GM12865 (cell line): ENCODE measurements at places on chromosomes 2 and 18.

DNA sequence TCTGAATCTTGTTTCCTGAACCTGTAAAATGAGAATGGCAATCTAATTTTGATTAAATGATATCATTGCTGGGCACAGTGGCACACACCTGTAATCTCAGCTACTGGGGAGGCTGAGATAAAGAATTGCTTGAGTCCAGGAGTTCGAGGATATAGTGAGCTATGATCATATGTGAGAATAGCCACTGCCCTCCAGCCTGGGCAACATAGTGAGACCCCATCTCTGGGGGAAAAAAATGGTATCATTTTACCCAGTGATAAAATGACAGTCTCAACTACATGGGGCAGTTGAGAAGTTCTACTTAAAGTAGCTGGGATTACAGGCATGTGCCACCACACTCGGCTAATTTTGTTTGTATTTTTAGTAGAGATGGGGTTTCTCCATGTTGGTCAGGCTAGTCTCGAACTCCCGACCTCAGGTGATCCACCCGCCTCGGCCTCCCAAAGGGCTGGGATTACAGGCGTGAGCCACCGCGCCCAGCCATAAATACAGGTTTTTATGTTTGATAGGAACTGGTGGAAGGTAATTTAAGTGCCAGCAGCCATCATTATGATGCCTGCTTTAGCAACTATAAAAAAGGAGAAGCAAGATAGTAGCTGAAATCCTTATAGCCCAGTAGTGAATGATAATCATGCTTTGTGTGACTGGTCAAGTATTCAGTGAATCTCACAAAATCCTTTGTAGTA is 17.0 kb downstream of the BZW1 start:
- DNase-seq: no peak

DNA sequence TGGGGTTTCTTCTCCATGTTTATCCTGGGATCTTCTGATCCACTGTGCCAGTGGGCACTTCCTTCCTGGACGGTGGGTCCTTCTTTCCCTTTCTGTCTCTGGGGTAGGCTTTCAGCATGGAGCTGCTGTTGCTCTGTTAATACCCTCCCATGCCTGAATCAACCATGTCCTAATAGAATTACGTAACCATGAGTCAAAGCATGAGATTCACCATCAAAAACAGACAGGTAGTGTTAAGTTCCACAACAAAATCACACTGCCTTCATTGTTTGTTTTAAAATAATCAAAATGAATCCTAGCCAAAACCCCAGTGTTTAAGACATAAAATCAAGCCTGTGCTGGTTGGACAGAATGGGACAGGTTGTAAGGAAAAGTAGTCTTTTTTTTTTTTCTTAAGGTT is 37.5 kb downstream of the GNAL start:
- no peak for DNase-seq

DNA sequence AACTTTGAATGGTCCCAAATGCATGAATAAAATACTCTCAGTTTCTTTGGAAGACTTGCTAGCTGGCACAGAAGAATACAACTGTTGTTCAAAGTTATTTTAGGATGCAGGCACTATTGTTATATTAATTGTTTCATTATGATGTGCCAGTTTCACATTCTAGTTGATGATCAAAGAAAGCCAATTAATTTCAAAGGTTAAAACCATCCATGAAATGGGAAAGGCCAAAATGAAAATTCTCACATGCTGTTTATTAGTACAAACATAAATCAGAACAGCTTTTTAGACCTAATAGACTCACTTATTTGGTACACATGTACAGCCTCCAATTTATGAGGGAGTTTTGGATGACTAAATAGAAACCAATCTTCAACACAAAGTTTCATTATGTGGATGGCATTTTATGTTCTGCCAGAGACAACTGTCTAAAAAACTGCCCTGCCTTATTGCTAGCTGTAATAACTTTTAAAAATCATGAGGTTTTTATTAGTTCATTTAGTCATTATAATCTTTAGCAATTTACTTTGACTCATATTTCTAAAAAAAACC is 42.2 kb downstream of the RFTN2 start:
- DNase-seq: peak; percentile 7

GRCh38 chr2:58638256-58638805 is 397.2 kb upstream of the FANCL start:
- DNase-seq: no peak

DNA sequence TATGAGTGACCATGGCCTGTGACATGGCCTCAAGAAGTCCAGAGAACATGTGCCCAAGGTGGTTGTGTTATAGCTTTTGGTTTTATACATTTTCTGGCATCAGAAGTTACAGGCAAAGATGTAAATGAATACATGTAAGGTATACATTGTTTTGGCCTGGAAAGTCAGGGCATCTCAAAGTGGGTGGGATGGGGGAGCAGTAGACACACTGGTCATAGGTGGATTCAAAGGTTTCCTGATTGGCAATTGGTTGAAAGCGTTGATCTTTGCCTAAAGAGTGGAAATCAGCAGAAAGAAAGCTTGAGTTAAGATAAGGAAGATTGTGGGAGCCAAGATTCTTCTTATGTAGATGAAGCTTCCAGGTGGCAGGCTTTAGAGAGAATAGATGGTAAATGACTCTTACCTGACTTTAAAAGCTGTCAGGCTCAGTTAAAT is 62.1 kb upstream of the DYNAP start:
- DNase-seq: no peak

- DNase-seq: no peak
These were observed 570 bp upstream of the ECEL1 start for GRCh38 chr2:232488097-232488711.

DNA sequence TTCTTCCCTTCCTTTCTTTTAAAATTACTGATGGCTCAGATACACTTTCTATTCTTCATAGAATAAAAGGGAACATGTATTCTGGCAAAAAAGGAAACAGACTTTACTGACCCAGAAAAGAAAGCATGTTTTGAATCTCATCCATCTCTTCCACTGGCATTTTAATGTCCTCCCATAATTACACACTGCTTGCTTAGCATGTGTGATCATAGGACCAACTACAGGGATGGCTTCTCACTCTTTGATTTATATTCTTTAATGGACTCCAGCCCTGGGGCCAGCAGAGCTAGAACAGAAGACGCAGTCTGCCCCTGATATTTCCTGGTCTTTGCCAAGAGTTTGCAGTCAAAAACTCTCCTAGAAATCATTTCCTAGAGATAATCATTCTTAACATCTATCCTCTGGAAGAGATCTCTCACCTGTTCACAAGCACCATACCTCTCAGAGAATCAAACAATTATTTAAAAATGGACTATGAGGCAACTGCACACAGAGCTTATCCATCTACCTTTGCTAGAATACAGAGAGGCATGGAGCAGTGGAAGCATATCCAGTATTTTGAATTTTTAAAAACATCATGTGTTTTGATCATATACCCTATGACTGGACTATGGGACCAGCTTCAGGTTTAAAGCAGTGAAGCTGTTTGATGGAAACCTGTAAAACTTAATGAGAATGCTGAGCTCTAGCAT is 429.1 kb downstream of the NRXN1 start:
- no peak for DNase-seq

DNA sequence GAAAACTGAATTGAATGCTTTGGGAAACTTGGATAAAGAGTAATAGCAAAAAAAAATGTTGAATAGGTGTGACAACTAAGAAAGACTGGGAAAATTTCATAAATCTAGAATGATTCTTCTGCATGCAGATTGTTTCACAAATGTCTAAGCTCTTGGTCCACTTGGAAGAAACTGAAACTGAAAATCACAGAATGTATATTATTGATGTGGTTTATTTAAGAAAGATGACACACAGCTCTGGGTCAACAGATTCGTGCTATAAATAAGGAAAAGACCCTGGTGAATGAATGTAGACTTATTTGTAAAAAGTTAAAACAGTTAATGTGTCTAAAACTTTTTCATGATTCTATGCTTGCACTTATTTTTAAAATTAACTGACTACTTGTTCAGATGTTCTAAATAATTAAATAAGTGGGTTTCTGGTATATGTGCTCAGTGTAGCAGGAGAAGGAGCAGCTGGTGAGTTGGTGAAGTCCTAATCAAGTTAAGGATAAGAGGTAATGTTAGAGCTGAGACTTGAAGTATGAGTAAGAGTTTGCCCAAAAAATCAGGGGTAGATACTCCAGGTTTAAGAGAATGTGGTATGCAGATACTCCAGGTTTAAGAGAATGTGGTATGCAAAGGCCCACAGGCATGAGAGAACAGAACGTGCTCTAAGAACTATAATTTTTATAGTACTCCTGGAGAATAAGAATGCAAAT is 24.5 kb downstream of the UGP2 start:
- DNase-seq: peak; percentile 26

DNA sequence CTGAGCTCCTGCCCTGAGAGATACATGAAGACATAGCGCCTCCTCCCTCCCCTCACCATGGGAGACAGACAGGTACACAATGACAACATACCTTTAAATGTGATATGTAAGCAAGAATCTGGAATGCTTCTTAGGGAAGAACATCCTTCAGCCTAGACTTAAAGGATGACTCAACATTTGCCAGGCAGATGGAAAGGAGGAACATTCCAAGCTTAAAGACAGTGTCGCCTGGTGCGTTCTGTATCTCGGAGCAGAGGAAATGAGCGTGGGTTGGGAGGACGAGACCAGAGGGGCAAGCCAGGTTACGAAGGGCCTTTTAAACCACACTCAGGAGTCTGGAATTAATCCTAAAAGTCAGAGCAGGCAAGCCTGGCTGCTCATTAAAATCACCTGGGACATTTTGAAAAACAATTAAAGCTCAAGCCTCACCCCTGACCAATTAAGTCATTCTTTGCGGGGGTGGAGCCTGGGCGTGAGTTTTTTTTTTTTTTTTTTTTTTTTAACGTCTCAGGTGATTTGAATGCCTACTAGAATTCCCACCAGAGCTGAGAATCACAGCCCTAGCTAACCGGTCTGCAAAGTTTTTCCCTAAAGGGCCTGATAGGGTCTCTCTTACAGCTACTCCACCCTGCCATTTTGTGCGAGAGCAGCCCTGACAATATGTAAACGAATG is 131.2 kb upstream of the SEC11C start:
- DNase-seq: no peak

DNA sequence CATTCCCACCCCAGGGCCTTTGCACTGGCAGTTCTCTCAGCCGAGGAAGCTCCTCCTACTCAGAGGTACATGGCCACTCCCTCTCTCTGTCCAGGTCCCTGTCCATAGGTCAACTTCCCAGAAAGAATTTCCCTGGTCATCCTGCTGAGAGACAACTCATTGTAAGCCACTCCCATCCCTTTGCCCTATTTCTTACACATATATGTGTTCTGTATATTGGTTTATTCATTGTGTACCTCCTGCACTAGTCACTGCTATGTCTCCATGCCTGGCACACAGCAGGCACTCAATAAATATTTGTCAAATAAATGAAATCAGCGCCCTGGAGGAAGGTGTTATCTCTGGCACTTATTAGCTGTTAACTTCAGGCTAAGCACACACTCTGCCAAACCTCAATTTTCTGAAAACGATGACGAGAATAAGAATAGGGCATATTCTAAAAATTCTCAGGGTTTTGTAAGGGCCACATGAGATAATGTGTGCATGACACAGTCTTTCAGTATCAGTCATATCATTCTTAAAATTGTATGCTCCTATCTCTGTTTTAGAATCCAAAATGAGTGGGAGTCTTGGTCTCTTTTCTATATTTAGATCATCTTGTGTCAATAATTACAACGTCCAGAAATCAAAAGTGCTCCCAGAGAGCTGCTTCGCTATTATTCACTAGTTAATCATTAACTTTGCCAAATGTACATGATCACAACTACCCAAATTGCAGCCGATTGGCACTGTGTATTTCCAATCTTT is 198.0 kb downstream of the ALK start:
- peak; percentile 20 for DNase-seq
